ENCODE measurements at places on chromosomes 1 and 21.

DNA sequence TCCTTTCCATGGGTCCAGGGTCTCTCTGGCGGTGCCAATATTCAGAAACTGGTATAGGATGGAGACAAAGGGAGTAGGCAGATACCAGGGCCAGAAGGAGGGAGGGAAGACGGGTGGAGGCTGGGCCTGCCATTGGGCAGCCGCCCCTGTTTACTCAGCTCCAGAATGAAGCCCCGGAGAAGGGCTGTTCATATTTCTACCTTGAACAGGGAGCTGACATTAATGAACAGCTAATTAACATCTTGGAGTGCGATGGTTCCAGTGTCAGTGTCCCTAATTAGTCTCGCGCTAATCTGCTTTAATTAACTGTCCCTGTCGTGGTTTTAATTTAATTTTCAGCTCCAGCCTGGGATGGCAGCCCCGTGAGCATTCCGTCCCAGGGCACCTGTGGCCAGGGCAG is 113.8 kb downstream of the EPHB2 start:
- DNase-seq, result no peak

DNA sequence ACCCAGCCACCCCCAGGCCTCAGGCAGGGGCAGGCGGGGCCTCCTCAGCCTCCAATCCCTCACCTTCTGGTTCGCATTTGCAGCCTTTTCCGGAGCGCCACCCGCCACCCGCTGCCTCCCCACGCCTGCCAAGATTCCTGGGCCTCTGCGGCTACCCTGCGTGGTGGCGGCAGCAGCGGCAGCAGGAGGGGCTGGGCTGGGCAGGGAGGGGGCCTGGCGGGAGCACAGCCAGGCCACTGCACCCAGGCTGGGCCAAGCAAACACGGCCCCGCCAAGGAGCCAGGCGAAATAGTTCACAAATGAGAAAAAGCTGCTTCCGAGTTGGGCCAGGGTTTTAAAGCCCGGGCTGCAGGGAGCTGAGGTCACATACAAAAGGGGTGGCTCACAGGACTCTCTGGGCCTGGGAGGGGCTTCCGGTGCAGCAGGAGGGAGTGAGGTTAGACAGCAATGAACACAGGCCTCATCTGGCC is 9.8 kb downstream of the COL8A2 start:
- peak; percentile 80 for DNase-seq

DNA sequence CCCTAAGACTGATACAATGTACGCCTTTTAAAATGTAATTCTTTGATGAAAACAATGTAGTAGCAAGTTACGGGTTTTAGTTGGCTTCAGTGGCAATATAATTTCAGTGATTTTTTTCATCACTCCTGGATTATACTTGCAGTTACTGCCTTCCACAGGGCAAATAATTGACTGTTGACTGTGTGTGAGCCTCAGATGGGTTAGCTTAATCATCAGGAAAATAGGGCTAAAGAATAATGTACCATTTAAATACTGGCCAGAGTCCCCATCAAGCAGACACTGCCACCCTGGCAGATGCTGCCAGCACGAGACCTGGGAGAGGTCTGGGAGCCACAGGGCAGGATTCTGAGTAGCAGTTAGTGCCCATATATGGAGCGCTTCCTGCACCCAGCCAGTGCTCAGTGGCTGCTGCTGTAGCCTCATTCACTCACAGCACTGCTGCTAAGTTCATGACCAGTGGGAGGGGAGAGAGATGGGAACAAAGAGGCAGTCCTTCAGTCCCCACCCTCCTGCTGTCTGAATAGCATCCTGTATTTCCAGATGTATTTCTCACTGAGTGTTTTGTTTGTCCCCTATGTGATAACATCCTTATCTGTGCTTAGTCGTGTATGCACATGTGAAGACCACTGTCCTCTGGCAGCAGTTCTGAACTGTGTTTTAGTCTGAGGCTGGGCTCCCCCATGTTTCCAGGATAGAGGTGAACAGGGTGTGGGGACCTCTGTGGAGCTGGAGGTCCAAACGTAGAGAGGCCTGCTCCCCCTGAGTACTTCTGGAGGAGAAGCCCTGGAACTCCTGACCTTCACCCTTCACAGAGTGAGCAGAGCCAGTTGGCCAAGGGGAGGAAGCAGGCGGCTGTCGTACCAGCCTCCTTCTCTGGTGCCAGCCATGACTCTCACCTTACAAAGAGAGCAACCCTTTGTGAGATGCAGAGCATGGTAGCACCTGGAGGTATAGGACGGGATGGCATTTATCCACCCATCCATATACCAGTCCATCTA is 80.4 kb downstream of the ADARB1 start:
- peak; percentile 19 for DNase-seq

DNA sequence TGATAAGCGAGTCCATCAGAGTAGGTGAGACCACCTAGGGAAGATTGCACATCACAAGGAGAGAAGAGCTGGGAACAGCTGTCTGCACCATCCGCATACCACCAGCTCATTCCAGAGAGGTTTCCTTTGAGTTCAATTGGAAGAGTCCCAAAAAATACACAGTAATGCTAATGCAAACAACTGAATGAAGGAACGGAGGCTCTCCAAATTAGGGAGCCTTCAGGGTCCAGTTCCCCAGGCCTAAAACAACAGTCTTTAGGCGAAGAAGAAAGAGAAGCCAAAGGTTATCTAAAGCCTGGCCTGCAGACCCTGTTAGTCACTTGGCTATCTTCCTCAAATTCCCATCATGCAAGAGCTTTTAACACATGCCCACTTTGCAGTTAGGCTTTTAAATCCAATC is 246.4 kb downstream of the PBX1 start:
- DNase-seq, result no peak

DNA sequence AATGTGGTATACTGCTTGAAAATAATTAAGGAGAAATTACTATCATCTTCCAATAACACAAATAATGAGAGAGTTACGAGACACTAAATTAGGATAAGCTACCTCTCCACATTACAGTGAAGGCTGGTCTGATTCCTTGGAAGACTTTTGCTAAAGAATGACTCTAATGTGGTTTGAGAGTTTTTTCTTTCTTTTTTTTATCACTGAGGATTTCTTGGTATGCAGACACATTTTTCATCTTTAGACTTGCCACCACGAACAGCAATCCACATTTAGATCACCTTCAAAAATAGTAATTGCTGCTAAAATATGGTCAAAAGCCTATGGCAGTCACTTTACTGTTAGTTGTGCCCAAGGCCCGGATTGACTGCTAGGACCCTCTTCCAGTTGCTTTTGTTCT is 16.6 kb upstream of the TMEM35B start:
- DNase-seq, result peak; percentile 22

- no peak for DNase-seq
Measured at GRCh38 chr1:110298991-110299390, 40.2 kb upstream of the RBM15 start.

- no peak for DNase-seq
Measured at GRCh38 chr1:219330001-219330400, 156.3 kb downstream of the LYPLAL1 start.

GRCh38 chr1:245829194-245829593 is 674.4 kb downstream of the KIF26B start:
- DNase-seq, result no peak

DNA sequence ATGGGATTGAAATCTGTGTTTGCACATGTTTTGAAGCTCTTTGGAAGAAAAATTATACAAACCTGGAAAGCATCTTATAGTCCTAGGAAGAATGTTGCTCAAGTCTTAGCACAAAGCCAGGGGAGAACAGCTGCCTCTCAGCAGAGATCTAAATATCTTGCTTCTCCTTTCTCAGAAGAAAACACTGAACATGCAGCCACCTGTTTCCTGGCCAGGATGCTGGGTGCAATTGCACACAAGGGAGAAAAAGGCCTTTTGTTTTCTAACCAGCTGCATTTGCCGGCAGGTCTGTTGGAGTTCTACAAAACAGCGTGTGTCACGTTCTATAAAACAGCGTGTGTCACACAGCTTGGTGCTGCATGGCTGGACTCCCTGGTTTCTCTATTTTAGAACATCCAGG is 259.6 kb upstream of the PLD5 start:
- DNase-seq, result no peak

GRCh38 chr1:147117109-147117508 is 55.2 kb downstream of the PRKAB2 start:
- DNase-seq, result no peak

DNA sequence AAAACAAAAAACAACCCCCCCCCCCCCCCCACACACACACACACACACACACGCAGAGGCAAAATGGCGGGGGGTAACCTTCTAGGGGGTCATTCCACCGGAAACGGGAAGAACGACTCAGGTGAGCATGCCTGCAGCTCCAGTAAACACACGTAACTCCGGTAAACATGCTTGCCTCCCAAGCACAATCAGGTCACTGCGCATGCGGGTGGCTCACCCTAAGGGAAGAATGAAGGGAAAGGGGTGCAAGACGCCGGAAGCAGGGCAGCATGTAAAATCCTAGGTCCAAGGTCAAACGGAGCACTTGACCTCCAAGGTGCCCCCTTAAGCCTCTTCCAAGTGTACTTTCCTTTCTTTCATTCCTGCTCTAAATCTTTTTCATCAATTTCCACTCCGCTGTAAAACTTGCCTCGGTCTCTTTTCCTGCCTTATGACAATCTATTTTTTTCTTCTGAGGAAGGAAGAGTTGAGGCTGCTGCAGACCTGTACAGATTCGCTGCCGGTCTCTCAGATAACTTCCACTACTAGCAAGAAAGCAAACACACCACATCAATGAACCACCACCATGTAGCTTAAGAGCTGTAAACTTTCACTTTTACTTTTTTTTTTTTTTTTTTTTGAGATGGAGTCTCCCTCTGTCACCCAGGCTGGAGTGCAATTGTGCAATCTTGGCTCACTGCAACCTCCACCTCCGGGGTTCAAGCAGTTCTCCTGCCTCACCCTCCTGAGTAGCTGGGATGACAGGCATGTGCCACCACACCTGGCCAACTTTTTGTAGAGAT is 21.0 kb upstream of the CBR3 start:
- DNase-seq, result no peak

- DNase-seq, result peak; percentile 94
Measured at GRCh38 chr1:186212568-186213224, 162.4 kb downstream of the TPR start.

GRCh38 chr1:92964316-92964715 is 3.1 kb upstream of the DIPK1A start:
- no peak for DNase-seq

DNA sequence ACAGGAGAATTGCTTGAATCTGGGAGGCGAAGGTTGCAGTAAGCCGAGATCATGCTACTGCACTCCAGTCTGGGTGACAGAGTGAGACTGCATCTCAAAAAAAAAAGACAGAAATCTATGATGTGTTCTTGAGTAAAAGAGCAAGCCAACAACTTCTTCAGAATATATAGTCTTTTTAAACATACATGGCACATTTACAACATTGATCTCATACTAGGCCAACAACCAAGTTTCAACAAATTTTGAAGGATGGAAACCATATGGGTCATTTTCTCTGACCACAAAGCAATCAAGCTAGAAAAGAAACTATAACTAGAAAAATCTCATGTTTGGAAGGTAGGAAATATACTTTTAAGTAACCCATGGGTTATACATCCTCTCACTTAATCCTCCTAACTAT is 38.3 kb downstream of the PAFAH2 start:
- no peak for DNase-seq

- no peak for DNase-seq
Measured at GRCh38 chr1:36857754-36858153, 176.6 kb downstream of the GRIK3 start.

- DNase-seq, result no peak
Measured at GRCh38 chr1:155000411-155000725, 2.2 kb upstream of the ZBTB7B start.

DNA sequence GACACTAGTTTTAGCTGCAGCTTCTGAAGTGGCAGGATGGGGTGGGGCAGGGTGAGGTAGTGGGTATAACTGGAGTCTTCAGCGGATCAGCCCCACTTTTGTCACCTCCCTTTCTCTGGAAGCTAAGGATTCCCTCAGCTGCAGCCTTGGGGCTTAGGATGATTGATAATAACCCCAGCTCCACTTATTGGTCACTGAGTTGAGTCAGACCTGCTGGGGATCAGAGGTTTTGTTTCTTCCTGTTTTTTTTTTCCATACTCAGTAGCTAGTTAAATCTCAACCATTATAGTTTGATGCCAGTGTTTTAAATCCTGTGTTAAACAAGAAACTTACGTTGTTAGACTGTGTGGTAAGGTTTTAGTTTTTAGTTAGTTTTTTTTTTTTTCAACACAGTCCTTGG is 57.2 kb downstream of the LAMC1 start:
- DNase-seq, result no peak

GRCh38 chr21:16993416-16994038 is 519.3 kb upstream of the CXADR start:
- DNase-seq, result no peak

DNA sequence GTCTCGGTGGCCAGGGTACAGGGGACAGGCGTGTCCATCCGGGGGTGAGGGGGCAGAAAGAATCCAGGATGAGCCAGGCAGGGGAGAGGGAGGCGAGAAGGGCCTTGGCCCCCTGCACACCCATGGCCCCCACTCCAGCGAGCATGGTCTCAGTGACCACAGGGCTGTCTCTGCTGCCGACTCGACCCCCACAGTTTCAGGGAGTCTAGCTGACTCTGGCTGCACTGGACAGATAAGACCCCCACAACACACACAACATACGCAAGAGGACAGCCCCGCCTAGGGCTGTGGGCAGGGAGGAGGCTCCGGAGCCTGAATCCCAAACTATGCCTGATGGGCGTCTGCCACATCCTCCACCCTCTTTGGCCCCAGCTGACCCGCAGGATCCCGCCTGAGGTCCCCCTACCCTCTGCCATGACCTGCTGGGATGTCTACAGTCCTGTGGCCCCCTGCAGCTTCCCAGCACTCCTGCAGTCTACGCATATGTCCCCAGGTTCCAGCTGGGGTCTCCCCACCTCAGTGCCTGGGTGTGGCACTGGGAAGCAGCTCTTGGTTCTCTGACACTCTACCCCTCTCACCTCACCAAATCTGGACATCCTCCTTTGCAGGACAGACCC is 22.0 kb downstream of the WNT9A start:
- DNase-seq, result no peak

- peak; percentile 60 for DNase-seq
Measured at GRCh38 chr1:33180226-33180910, 1.5 kb downstream of the TRIM62 start.

DNA sequence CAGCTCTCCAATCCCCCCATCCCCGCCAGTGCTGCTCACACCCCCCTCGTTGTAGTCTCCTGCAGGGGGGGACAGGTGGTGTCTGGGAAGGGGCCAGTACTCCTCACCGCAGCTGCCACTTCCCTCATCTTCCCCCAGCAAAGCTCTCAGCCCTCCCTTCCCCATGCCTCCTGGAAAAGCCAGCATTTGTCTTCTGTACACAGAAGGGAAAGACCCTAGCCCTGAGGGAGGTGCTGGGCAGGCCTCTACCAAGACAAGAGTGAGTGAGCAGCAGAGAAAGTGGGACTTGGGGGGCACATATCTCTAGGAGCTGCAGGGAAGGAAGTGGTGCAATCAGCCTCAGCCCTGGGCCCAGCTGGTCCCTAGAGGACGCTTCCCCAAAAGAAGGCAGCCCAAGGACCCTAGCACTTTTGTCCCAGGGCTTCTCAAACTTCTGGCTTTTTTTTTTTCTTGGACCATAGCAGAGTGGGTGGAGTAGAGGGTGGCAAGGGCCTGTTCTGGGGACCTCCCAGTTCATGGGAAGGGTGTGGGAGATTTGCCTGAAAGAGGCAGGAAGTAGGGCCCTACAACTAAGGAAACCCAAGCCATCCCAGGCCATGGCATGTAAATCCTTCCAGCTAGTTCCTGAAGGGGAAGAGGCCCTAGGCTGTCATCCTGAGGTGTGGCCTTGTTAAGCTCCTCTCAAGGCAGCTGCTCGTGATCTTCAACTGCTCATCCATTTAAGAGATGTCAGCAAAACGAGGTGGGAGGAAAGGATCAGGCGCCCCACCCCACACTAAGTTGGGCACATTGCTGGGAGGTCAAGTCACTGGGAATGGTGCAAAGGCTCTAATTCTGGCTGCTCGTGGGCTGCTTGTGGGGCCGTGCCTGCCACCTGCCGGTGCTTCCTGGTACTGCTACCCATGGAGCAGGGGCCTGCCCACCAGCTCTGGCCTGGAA is 12.6 kb downstream of the ZC3H12A start:
- DNase-seq, result no peak

Data from astrocyte of the cerebellum (primary cell).